ENCODE measurements at places on chromosomes 7 and 10. TPM values are rescaled to one million over a fixed set of nuclear protein-coding genes. Genes with fewer than 3 reads are reported as not detected.

ELMO1 gene
- total RNA-seq: 48.9 TPM

HILPDA gene
- 31.1 TPM for total RNA-seq

HMX2 gene
- not detected for total RNA-seq

SHTN1 gene
- total RNA-seq: 21.1 TPM

NXPH1 gene
- not detected for total RNA-seq

GJD4 gene
- not detected for total RNA-seq

NOS3 gene
- total RNA-seq: 57.1 TPM

CTTNBP2 gene
- 6.1 TPM for total RNA-seq

GIMAP4 gene
- total RNA-seq: 49.4 TPM

CYP17A1 gene
- total RNA-seq: not detected

INSYN2A gene
- total RNA-seq: not detected

CLEC5A gene
- total RNA-seq: 2.6 TPM

GRCh38 chr10:28628184-28628893 lies 49.0 kb upstream of the BAMBI start:
- DNase-seq: peak; percentile 89

DNA sequence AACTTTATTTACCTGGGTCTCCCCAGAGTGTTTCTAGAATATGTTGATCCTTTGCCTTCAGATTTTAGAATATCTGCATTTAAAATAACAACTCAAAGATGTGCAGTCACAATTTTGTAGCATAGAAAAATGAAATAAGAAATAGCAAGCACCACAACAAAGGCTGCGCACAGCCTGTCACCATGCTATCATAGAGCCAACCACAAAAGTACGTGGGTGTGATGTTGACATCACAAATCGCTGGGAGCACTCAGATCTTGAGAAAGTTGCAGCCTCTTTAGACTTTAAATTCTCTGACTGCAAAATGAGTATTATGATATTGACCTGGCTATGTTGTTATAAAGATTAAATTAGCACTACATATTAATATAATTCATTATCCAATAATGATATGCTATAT lies 177.9 kb downstream of the TNS3 start:
- DNase-seq: no peak

DNA sequence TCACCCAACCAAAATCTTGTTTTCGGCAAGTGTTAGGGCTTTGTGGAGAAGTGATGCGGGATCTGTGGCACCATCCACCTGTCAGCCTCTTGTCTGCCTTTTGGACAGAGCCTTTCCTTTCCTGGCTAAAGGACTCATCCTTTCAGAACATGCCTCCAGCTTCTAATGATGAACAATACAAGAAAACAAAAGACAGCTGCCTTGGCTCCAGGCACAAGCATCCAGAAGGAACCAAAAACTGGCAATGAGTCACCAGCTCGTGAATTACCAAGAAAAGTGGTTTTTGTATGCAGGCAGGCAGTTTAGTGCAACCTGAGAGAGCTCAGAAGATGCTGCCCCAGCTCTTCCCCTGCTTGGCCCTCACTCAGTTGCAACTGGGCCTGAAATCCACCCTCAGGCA lies 84.6 kb upstream of the NAMPT start:
- DNase-seq: no peak

- DNase-seq: no peak
These were observed 53.3 kb downstream of the ZMYND11 start for GRCh38 chr10:188546-188945.

DNA sequence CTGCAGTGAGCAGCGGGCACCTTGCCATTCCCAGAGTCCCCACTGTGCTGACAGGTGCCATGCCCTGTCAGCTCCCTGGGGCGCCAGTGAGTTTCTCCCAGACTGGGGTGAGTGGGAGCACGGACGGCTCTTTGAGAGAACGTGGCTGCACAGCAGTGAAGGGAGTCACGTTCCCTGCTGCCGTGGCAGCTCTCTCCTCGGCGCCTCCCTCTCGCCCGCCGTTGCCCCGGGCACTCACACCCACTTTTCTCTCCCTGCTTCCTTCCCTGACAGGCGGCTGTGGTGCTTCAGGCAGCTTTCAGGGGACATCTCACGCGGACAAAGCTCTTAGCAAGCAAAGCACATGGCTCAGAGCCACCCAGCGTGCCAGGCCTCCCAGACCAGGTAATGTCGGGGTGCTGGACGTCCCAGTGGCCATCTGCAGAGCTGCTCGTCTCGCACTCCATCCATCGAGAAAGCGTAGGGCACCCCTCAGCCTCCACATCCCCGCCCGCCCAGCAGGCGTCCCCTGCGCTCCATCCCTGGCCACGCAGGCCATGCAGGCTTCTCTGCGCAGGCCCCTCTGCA lies 27.1 kb upstream of the TTYH3 start:
- DNase-seq: no peak

DNA sequence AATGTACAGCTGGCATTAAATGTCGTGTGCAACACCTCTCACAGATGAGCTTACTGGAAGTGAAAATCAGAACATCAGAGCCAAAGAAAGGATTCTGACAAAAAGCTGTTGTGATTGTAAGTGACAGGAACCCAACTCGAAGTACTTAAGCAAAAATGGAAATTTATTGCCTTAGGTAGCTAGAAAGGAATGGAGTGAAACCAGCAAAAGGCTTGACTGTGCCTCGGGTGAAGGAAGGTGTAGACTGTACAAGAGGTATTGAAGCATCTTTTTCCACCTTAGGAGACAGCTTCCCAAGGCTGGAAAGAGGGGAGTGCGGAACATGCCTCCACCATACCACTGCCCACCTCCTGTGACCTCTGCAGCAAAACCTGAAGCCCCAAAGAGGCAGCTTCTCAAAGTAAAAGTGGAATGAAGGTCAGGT lies 27.3 kb upstream of the ITGB1 start:
- no peak for DNase-seq

- no peak for DNase-seq
These were observed 94.0 kb downstream of the SLC37A3 start for GRCh38 chr7:140304191-140304799.

DNA sequence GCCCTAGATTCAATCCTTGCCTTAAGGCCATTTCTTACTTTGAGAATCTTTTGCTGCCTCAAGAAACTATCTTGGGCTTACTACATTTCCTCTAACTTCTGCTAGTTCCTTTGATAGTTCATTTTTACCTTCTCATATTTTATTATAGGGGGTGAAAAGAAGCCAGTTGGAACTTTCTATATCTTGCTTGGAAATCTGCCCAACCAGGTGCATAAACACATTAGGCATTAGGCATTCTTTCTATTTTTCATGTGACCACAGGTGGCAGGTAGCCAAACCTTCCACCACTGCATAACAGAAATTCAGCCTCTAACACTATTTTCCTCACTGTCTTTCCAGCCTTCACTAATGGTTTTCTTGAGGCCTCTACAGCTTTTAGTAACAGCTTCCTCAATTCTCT lies 300.0 kb upstream of the SP8 start:
- DNase-seq: no peak

DNA sequence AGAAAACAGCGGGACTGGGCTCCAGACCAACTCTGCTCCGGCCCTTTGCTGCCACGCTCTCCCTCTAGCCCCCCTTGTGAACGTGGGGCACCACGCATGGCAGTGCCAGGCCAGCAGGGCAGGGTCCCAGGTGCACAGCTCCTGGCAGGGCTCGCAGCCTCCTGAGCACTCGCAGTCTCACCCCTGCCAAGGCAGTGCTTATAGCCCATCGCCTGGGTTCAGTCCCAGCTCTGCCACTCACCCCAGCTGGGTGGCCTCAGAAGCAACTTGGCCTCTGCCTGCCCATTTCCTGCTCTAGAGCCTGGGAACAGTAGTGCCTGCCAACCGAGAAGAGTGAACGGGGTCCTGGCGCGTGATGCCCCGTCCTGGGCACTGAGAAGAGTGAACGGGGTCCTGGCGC lies 36.3 kb downstream of the CFAP46 start:
- DNase-seq: no peak

DNA sequence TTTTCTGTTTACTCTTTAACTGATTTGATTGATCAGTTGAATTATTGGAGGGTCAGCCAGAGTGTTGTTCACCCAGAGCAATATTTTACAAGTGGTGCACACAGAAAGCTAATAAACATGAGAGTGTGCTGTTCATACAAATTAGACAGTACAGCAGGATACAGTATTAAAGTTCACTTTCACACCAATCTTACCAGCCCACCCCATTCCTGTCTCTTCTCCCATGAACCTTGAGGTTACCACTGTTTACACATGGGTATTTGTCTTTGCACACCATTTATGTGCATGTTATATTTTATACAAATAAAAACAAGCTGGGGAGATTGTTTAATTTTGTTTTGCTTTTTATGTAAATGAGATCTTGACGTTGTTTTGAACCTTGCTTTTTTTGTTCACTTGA lies 6.5 kb downstream of the CALU start:
- DNase-seq: no peak

- DNase-seq: no peak
These were observed 112.5 kb upstream of the ANKRD1 start for GRCh38 chr10:91033324-91033950.

DNA sequence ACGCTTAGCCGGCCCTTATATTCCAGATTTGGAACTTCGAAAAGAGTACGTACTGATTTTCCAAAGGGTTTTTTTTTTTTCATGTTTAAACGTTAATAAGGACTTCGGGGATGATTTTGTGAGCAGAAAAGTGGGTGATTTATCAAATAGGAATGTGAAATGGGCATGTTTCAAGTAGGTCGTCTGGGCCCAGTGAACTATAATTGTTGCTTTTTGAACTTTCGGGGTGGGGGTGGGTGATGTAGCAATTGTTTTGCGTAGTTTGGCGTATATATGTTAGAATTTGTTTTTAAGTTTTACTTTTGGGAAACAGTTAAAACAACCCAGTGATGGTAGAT lies 299 bp upstream of the PBLD start:
- no peak for DNase-seq
